ENCODE measurements at places on chromosomes 3 and 15.

- no peak for DNase-seq
These were observed 104.5 kb downstream of the RARB start for GRCh38 chr3:25532431-25533162.

GRCh38 chr15:77057685-77058084 is 13.2 kb downstream of the TSPAN3 start:
- no peak for DNase-seq

DNA sequence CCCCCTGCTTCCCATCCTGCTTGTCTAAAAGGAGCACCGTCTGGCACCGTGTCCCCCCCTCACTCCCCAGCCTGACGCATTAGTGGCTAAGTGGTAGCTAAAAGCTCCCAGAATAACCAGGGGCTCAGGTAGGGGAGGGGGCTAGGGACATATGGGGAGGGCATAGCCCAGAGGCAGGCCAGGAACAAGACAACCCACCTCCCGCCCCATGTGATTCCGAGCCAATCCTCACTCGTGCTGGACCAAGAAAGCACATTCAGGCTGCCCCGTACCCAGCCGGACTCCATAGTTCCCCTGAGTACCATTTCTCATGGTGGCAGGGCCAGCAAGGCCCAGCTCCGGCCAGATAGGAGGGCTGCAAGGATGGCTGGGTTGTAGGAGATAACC is 11.5 kb downstream of the SEMA7A start:
- DNase-seq, result no peak

DNA sequence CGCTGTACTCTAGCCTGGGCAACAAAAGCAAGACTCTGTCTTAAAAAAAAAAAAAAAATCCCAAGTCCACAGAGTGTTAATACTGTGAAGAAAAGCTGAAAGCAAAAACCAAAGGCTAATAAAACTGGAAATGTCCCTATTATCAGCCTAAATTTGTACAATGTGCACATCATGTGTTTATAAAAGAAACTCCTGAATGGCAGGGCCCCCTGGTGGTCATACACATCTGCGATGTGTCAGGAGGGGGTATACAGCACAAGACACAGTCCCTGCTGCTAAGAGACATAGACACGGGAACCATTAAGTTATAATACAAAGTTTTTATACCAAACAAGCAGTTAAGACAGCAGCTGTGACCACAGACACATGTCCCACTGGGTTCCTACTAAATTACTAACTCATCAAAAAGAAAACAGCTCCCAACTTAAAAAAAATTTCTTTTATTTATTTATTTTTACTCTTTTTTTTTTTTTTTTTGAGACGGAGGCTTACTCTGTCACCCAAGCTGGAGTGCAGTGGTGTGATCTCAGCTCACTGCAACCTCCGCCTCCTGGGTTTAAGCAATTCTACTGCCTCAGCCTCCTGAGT is 31.0 kb downstream of the IDH2 start:
- DNase-seq, result peak; percentile 82

- no peak for DNase-seq
These were observed 56.9 kb upstream of the CGNL1 start for GRCh38 chr15:57319226-57319918.

DNA sequence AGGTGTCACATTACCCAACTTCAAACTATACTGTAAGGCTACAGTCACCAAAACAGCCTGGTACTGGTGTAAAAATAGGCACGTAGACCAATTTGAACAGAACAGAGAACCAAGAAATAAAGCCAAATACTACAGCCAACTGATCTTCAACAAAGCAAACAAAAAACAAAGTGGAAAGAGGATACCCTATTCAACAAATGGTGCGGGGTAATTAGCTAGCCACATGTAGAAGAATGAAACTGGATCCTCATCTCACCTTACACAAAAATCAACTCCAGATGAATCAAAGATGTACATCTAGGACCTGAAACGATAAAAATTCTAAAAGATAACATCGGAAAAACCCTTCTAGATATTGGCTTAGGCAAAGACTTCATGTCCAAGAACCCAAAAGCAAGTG is 13.1 kb downstream of the PEAK1 start:
- DNase-seq, result no peak
